DMS53 (cell line): ENCODE measurements at places on chromosomes 3 and 15.

DNA sequence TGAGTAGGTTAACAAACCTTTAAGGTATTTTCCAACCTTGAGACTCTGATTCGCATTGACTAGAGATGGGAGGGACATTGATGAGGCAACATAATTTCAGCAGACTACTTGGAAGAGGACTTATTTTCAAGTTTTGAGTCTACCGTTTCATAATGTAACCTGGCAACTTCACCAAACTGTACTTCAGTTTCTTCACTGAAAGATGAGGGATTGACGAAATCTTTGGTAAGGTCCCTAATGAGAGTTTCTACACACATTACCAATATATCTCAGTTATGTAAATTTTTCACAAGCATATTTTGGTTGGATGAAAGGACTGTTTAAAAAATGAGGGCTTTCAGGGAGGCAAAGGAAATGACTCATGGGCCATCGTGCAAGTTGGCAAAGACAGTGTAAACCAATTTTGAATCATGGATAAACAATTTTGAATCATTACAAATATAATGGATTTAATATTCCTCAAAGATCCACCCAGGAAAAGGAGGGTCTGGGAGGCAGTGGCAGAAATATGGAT lies 28.7 kb upstream of the SEMA6D start:
- peak; percentile 2 for DNase-seq

- DNase-seq: no peak
Measured at GRCh38 chr3:24300949-24301348, 193.7 kb downstream of the THRB start.

GRCh38 chr3:99990179-99990578 lies 124.1 kb downstream of the FILIP1L start:
- DNase-seq: no peak

DNA sequence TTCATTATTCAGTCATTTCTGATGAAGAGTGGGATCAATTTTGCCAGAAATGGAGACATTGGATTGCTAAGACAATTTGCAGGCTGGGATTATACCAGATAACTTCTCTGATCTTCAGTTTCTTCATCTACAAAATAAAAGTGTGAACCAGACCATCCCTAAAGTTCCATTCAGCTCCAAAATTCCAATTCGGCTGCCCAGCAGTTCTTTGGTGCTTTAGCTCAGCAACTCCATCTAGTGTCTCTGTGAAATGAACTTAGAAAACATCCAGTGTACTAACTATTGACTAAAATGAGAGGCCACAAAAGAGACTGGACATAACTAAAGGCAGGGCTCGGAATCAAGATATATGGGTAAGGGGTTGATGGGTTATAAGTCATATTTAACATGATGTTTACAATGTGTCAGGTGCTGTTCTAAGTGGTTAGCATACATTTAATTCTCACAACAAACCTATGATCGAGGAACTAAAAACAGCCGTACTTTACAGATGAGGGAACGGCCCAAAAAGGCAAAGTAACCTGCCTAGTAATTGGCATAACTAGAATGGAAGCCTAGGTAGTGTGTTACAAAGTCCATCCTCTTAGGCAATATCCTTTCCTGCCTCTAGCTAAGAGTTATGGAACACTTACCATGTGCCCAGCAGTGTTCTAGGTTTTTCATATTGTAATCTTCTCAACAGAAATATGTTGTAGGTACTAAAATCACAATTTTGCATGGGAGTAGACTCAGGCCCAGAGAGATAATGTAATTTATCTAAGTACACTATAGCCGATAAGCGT lies 17.0 kb downstream of the THAP10 start:
- peak; percentile 32 for DNase-seq

DNA sequence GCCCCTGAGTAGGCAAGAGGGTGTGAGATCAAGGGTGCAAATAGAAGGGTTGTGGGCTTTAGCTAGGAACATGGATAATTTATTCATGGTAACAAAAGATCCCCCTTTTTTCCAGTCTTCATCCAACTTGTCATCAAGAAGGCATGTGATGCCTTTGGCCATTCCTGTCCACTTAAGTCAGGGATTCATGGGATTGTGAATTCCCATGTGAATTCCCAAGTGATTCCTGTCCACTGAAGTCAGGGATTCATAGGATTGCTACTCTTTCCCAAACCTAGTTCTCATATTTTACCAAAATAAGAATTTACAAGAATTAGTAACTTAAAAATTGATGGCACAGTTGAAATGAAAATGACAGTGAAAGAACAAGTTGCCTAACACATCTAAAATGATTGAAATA lies 40.8 kb downstream of the HMG20A start:
- DNase-seq: no peak

DNA sequence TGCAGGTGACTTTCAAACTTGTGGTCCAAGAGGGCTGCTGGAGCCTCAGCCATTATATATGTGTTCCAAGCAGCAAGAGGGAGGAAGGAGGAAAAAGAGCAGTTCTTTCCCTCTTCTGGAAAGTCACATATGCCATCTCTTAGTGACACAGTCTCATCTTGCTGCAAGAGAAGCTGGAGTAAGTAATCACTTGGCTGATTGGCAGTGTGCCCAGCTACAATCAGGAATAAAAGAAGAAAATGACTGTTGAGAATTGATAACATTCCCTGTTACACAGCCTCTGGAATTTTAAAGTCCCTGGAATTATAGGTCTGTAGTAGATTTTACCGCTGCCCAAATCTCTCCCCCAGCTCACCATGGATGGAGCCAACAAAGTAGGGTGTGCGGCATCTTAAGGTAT lies 31.4 kb upstream of the LYZL4 start:
- DNase-seq: no peak

DNA sequence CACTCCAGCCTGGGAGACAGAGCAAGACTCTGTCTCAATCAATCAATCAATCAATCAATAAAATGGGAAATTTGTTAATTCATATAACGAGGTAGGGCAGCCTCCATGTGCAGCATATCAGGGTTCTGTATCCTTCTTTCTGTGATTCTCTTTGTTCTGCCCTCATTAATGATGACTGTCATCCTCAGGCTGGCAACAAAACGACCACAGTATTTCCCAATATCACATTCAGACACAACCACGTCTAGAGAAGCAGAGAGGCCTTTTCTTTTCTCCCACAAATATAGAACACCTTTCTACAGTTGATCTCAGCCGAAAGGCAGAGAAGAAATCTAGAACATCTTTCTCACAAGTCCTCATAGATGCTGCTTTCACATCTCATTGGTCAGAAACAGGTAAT lies 11.2 kb downstream of the CEP19 start:
- DNase-seq: no peak

DNA sequence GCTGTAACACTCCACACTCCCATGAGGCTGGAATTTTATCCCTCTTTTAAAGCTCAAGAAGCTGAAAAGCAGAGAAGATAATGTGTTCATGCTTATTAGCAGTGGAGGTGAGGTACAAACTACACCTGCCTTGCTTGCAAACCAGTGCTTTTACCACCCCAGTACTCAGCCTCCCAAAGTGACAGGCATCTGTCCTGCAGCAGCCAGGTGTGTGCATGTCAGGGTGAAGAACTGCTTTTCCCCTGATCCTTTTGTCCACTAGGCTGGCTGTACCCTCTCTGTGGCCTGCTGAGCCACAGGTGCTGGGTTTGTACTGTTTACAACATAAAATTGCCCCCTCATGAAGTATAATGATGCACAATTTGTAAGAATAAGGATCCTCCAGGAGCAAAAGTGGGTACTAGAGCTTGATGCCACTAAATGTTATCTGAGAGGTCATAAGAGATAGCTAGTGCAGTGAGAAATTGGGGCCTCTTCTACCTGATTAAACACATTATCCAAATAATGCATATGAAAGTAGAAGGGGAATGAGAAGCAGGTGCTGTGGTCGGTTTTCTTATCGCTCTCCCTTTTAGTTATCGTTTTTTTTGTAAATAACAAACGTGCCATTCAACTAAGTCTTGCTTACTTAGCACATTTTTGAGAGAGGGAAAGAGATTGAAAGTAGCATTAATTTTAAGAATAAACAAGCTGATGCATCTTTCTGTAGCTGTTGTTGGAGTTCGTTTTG lies 39.2 kb upstream of the GADL1 start:
- peak; percentile 6 for DNase-seq
